Stimulated activated CD4-positive, alpha-beta T cell treated with anti-CD3 and anti-CD28 coated beads, Interleukin-12 subunit alpha, Interleukin-12 subunit beta, amount 100 ng/mL, for 48 hours (primary cell): ENCODE measurements at places on chromosomes 1 and 21.
A peak's percentile ranks its signal among the peaks of the same experiment; 100 is the strongest.

GRCh38 chr1:233993651-233994050, 89.2 kb downstream of the SLC35F3 start:
- DNase-seq: no peak

- no peak for DNase-seq
These were observed 322.1 kb upstream of the TMPRSS15 start for GRCh38 chr21:18725653-18726052.

DNA sequence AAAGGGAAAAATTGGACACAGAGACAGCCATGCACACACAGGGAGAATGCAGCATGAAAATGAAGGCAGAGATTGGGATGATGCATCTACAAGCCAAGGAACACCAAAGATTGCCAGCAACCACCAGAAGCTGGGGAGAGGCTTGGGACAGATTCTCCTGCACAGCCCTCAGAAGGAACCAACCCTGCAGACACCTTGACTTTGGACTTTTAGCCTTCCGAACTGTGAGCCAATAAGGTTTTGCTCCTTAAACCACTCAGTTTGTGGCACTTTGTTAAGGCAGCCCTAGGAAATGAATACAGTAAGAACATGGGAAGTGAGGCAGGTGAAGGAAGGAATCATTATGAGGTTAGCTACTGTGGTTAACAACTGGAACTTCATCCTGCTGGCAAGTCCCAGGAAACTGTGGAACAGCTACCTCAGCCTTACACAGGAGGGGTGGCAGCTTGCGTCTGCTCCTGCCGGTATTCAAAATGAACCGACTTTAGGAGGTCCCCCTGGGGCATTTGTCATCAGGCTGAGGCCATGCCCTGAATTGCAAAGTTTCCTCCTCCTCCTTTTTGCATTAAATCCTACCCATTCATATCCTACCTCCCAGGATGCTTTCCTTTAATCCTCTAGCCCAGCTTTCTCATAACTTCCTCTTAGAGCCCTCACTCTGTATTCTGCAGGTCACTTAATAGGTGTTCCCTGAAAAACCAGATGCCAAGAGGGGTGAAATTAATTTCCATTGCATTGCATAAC, 15.4 kb downstream of the CD247 start:
- DNase-seq: no peak

- DNase-seq: peak; percentile 21
These were observed 105.3 kb upstream of the HNRNPU start for GRCh38 chr1:244969355-244970235.

- DNase-seq: no peak
These were observed 25.4 kb downstream of the MX2 start for GRCh38 chr21:41387042-41387819.

- DNase-seq: peak; percentile 30
These were observed at the start of gene DNAJC6 for GRCh38 chr1:65309304-65310077. TSS of gene DNAJC6 (plus strand) at chr1:65309543. CDS start at chr1:65309746, 203 bp downstream.

DNA sequence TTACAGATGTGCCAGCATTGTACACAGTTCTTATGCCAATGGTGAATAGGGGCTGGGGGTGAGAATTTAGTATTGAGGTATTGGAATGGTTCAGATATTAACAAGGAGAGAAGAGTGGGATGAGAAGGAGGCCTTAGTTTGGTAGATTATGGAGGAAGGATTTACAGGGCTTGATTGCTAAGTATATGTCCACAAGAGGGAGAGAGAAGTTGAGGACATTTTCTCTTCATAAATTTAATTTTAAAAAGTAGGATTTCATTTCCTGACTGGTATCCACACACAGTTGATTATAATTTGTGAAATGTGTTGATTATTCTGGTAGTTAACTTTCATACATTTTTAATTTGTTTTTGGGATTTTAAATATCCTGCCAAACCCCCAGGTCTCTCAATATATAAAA, 213.0 kb downstream of the ADGRL2 start:
- DNase-seq: no peak

DNA sequence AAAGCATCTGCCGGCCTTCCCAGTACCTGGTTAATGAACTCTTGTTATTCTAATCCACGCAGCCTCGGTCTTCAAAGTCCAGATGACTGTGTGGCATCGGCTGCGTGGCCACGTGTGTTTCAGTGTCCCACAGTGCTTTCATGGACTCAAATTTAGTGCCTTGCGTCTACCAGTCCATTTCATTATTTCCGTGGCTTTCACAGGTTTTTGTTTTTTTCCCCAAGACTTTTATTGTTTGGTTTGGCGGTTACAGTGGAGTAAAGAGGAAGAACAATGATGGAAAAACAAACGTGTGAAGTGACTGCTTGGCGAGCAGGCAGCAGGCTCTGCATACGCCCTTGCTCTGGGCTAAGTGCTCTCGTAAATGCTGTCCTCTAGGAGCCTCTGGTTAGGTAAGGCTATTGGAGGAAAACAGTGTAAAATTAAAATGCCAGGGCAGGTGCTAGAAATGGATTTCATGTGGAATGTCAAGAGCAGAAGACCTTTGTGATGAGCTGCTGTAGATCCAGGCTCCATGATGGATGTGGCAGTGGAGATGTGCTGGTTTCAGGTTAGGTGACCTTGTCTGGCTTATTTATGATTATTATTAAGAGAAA, 536.3 kb downstream of the KIF26B start:
- no peak for DNase-seq

GRCh38 chr1:220454155-220454777, 73.7 kb upstream of the MARK1 start:
- DNase-seq: no peak
